H54 (cell line): ENCODE measurements at places on chromosomes 3 and 15.

GRCh38 chr3:98722389-98722788 is 40.8 kb upstream of the ST3GAL6 start:
- DNase-seq = no peak

- no peak for DNase-seq
These were observed 36.6 kb downstream of the IFT122 start for GRCh38 chr3:129476586-129476985.

DNA sequence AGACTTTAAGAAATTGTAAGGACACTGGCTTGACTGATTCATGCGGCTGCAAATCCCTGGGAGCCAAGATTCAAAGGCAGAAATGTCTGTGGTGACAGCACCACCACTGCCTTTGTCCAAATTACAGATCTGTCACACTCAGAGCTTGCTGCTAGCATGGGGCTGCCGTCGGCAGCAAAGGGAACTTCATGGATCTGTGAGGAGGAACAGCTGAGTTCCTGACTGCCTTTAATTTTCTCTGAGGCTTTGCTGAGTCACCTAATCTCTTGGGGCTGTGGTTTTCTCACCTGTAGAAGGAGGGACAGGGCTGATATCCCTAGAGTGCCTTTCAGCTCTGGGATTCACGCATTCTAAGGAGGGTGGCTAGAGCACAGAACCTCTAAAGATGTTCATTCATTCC is 4.1 kb upstream of the PAK6 start:
- DNase-seq = no peak

- DNase-seq = no peak
These were observed 78.5 kb upstream of the CHD2 start for GRCh38 chr15:92821491-92822116.

GRCh38 chr3:40173227-40173721 is 136.2 kb upstream of the EIF1B start:
- DNase-seq = no peak

GRCh38 chr3:130973406-130973805 is 53.2 kb downstream of the ASTE1 start:
- no peak for DNase-seq

- DNase-seq = peak; percentile 69
These were observed 1.4 kb downstream of the DVL3 start for GRCh38 chr3:184156522-184156955.

- no peak for DNase-seq
These were observed 301.0 kb upstream of the SLCO3A1 start for GRCh38 chr15:91552555-91552954.

DNA sequence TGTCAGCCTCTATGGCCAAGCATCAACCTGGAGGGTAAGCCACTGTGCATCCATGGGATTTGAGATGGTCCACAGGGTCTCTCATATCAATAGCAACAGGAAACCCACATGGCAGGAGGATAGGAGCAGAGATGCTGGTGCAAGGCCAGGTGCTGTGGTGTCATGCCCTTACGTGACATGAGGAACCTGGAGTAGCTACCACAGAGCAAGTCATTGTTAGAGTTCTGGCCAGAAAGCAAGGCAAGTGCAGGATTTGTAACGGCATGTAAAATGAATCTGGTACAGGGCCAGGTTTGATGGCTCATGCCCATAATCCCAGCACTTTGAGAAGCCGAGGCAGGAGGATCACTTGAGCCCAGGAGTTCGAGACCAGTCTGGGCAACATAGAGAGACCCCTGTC is 14.8 kb upstream of the ZNF774 start:
- no peak for DNase-seq

- DNase-seq = no peak
These were observed 54.0 kb downstream of the TCF12 start for GRCh38 chr15:56972426-56972825.

- DNase-seq = no peak
These were observed 28.9 kb upstream of the SLC35G2 start for GRCh38 chr3:136789976-136790375.

GRCh38 chr3:113233497-113233896 is 22.1 kb downstream of the BOC start:
- no peak for DNase-seq

- DNase-seq = no peak
These were observed 88.8 kb upstream of the TSEN2 start for GRCh38 chr3:12395349-12396012.

- no peak for DNase-seq
These were observed 4.0 kb downstream of the FBXL22 start for GRCh38 chr15:63601026-63601703.

- no peak for DNase-seq
These were observed 1.5 kb downstream of the SV2B start for GRCh38 chr15:91101608-91101920.

DNA sequence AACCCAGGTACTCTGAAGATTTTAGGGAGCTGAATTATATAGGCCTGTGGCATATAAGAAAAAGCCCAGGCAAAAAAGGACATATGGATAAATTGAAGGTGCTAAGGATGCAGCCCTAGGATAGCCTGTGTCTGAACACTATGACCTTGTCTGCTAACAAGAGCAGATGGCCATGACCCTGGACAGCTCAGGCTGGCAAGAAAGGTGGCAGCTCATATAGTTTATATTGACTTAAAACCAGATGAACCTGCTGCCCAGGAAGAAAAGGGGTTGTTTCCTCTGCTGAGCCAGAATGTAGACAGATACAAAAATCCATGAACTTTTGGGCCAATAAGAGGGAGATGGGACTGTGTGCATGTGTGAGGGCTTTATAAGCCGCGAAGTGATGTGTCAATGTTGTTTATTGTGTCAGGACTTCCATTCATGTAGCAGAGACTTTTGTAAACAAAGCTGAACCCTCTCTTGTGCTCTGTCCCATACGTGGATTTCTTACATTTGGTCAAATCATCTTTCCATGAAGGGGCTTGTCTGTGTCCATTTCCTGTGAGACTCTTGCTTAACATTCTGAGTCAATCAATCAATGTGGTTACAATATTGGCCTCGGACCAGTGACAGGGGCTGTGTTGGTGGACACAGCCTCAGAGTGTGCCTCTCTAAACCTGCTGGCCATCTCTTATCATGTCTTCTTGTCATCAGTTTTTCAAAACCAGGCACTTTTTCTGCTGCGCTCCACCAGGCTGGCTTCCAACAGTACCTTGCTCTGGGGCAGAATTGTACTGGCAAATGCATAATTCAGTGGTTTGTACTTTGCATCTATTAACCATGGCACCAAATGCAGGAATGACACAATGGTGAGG is 321.2 kb downstream of the WDR72 start:
- no peak for DNase-seq

- no peak for DNase-seq
These were observed 14.5 kb downstream of the IGDCC3 start for GRCh38 chr15:65363306-65363705.

- DNase-seq = no peak
These were observed 86.7 kb downstream of the TBC1D5 start for GRCh38 chr3:17655743-17656142.

DNA sequence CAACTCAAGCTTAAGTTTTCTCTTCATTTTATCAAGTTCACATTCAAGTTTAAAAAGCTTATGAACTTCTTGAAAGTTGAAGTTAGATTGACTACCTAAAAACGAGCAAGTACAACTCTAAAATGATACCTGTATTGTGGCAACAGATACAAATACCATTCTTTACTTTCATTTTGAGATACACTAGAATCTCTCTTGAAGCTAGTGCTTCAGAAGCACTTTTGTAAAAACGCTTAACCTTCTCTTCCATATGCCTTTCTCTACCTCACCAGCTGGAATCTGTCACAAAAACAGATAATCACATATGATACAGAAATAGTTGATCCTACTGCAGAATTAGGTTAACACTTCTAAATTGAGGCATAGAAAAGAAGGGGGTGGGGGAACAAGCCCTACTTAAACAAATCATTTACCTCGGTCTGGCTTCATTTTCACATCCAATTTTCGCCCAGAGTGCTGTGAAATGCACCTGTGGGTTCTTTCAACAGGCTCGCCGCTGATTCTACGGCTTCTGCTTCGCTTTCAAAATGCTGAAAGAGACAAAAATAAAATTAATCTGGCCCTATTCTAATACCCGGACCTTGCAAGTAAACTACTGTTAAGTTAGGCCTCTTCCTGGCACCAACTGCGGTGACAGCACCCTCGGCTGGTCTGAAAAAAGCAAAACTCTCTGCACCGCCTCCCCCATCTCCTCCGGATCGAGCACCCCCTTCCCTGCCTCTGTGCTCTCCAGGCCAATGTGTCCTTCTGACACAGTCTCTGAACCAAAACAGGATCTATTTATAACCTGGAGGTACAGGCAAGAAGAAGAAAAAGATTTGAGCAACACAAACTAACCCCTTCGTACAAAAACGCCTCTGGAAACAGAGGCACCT is 1.4 kb downstream of the ATOSA start:
- peak; percentile 11 for DNase-seq

DNA sequence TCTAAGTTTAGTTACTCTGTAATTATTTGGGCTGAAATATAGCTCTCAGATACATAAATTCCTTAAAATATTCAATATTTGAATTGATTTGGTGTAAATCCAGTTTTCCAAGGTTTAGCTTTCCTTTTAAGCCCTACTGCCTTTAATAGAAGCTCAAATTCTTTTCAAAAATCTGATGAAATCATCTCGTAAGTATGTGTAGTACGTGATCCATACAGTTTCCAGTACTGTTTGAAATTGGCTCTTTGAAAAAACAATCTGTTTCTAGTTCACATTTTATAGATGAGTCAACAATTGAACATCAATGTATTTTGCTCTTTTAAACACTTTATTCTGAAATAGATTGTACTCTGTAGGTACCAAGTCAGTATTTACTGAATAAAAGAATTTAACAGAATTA is 84.2 kb downstream of the LRRC49 start:
- DNase-seq = no peak

DNA sequence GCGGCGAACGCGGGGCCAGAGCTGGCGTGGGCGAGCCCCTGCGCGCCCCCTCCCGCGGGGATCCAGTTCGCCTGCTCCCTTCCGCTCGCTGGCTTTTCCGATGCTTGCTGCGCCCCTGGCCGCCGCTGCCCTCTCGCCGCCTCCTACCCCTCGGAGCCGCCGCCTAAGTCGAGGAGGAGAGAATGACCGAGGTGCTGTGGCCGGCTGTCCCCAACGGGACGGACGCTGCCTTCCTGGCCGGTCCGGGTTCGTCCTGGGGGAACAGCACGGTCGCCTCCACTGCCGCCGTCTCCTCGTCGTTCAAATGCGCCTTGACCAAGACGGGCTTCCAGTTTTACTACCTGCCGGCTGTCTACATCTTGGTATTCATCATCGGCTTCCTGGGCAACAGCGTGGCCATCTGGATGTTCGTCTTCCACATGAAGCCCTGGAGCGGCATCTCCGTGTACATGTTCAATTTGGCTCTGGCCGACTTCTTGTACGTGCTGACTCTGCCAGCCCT is 721 bp downstream of the P2RY1 start:
- DNase-seq = no peak

GRCh38 chr15:32028921-32029320 is 1.4 kb upstream of the CHRNA7 start:
- DNase-seq = no peak

GRCh38 chr3:141796081-141796888 is 33.1 kb downstream of the GRK7 start:
- no peak for DNase-seq

GRCh38 chr3:47041114-47041513 is 61.6 kb downstream of the NBEAL2 start:
- no peak for DNase-seq

DNA sequence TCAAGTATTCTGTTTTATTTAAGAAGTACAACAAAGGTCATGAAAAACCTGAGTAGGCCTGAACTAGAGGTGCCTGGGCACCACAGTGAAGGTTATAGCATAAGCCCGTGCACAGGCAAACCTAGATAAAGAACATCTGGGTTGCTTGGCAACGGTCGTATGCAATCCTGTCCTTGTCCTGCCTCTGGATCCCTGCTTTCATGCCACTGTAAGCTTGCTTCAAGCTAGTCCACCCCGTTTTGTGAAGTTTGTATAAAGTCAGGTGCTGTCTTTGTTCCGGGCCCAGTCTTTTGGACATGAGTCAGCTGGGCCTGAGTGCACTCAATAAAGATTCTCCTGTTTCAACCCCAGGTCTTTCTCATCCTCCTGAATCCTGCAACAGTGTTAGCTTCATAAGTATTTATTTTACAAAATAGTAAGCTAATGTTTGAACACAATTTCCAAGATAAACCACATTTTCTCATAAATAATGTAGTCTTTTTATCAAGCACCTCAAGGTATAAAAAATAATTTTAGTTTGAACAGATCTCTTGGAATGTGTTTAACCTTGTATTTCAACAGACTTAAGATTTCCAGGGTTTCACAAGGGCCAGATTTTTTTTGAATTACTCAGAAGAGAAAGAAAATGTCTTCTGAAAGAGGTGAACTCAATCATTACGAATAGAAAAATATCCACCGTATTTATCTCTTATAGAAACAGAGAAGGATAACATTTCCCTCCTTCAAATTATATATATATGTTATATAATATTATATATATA is 14.3 kb upstream of the SLC9C1 start:
- DNase-seq = no peak

- no peak for DNase-seq
These were observed 414.4 kb upstream of the ALCAM start for GRCh38 chr3:104952146-104952972.

- DNase-seq = peak; percentile 17
These were observed 567 bp downstream of the PFN2 start for GRCh38 chr3:149969940-149970715.

GRCh38 chr15:40942878-40943277 is 10.4 kb upstream of the CHAC1 start:
- DNase-seq = no peak

GRCh38 chr3:36215241-36215640 is 165.1 kb upstream of the STAC start:
- no peak for DNase-seq

GRCh38 chr15:89591834-89592233 is 16.6 kb downstream of the TICRR start:
- DNase-seq = no peak

DNA sequence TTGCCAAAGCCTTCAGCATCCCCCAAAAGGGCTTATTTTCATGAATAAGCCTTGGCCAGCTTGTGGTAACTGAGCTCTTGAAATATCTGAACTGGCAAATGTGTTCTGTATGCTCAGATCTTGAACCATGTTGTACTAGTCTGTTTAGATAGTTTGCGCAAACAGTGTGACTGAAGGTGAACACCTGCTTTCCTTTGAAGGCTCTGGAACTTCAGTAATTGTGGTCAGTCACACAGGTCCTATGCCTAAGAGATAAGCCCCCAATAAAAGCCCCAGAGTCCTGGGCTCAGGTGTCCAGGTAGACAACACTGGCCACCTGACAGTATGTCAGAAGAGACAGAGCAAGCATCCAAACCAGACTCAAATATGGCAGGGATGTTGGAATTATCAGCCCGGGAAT is 5.4 kb downstream of the TUBGCP5 start:
- no peak for DNase-seq

GRCh38 chr15:61974759-61975158 is 85.5 kb downstream of the VPS13C start:
- DNase-seq = no peak
